Foreskin keratinocyte (primary cell): ENCODE measurements at places on chromosomes 6 and 20. TPM values are rescaled to one million over a fixed set of nuclear protein-coding genes. Genes with fewer than 3 reads are reported as not detected.

- DNase-seq, result no peak
Measured at GRCh38 chr6:167275436-167275835, 15.7 kb upstream of the UNC93A start.

GRCh38 chr6:163983679-163984078 is 569.2 kb downstream of the QKI start:
- no peak for DNase-seq

GRCh38 chr6:75489025-75489424 is 4.6 kb downstream of the FILIP1 start:
- no peak for DNase-seq

DNA sequence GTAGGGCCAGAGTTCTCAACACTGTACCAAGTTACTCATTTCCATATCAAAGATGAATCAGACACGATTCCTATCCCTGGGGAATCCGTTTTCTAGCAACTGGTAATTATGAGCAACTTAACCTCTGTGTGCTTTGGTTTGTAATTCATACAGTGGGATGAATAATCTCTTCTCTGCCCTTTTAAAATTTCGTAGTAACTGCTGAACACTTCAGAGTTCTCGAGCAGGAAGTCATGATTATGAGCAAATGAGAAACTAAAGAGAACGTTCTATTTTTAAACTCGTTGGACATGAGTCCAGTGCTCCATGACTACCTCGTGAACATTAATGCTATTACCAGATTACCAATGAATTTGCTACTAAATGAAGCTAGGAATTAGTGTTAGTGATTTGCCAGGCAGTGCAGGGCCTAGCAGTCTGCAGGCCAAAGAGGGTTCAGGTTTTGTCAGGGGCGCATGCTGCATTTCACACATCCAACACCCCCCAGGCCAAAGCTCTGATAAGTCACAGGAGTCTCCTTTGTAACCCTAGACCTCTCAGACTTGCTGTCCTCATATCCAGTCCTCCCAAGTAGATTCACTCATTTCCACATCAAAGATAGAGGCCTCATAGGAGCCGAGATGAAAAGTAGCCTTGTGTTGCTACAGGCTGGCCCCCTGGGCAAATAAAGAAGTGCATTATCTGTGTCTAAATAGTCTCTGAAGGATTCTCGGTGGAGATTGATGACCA is 45.8 kb upstream of the VSTM2L start:
- no peak for DNase-seq

DNA sequence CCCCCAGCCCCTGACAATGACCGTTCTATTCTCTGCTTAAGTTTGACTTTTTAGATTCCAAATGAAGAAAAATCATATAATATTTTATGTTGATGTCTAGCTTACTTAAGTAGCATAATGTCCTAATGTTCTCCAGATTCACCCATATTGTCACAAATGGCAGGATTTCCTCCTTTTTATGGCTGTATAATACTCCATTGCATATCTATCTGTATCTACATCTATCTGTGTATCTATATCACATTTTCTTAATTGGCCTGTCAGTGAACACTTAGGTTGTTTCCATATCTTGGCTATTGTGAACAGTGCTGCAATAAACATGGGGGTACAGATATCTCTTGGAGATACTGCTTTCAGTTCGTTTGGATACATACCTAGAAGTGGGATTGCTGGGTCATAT is 7.0 kb upstream of the LRP11 start:
- no peak for DNase-seq

- no peak for DNase-seq
Measured at GRCh38 chr6:143973097-143973966, 34.7 kb downstream of the PLAGL1 start.

GRCh38 chr20:52422574-52423336 is 231.2 kb upstream of the ZFP64 start:
- no peak for DNase-seq

DNA sequence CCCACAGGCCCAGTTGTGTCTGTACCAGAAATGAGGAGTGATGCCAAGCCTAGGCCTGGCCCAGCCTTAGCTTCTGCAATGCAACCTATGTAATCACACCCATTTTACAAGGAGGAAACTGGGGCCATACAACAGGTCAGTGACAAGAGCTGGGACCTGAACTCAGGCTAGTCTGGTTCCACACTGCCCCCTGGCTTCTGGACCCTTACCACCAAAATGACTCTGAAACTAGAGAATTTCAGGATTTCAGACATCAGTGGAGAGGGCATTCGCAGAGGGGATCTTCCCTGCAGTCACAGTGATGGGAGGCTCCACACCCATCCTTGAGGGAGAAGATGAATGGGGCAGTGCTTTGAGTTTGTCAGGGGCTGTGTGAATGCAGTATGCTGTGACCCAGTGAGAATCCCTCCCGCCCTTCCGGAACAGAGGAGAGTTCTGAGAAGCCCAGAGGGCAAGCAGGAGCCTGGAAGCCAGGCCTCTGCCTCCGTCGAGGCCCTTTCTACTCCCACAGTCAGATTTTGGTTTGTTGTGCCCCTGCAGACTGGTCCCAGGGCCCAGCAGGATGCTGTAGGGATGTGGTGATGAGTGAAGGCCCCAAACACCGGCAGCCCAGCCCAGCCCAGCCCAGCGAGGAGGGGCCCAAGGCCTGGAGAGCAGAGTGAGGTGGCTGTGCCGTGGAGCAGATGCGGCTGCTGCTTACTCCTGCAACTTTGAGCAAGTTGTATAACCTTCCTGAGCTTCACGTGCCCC is 48.1 kb upstream of the MYL9 start:
- no peak for DNase-seq

DNA sequence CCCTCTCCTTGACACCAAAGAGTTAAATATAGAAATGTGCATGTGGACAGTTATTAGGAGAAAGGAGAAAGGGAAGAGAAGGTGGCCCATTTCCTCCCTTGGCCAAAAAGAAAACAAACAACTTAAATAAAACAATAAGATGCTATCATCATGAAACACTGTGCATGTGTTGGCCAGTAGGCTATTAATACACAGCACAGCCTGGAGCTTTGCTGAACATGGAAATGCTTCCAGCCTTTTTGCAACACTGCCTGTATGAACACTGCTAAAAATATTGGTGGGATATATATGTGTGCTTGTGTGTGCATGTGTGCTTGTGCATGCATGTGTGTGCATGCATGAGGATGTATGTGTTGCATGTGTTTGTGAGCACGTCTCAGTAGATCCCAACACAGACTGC is 100.4 kb downstream of the LY86 start:
- no peak for DNase-seq

DNA sequence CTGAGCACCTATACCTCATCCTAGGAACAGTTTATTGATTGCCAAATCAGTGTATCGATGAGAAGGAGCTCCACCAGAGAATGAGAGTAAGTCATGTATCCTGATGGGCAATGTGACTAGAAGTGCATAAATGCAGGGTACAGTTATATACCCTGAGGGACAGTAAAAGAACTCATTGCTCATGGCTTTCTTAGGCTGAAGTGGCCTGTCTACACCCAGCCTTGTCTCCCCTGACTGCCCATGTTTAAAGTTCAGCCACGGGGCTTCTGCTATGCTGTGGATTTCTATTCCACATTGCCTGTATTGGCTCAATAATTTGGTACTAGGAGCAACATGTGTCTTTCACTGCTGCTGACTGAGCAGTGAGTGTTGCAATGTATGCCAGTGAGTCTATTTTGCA is 400.4 kb upstream of the IMPG1 start:
- DNase-seq, result no peak

- DNase-seq, result peak; percentile 94
Measured at GRCh38 chr6:27890445-27891319, 21.5 kb downstream of the OR2B2 start.

DNA sequence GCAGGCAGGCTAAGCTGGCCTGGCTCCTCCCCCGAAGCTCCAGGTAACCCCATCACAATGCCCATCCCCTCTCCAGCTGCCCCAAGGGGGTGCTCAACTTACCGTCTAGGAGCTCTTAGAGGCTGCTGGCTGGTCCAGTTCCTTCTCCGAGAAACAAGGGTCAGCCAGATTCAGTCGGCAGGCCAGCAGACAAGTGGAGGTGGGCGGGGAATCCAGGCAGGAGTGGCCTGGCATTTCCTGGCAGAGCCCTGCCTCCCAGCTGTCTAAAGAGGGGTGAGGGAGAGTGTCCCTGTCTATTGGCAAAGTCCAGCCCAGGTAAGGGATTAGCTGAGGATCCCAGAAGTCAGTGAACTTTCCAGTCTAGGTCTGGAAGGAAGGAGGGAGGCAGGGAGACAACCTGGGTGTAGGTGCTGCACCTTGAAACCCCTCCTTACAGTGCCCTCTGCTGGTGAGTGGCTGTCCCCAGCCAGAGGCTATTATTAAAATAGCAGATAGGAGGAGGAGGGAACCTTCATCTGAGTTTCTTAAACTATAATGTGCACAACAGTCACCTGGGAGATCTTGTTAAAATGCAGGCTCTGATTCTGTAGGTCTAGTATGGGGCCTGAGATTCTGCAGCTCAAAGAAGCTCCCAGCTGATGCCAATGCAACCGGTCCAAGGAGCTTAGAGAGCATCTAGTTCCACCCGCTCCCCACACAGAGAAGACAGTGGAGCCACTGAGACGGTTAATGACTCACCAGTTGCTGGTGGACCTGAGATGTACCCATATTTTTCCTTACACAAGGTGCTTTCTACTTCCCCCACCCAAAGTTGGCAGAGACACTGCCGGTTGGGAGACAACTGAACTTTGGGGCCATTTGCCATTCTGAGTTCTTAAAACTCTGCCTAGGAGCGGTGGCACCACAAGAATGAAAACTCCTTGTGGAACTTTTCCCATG is at the start of gene UNC5CL:
TSS of gene UNC5CL (minus strand) at position 162 of the 939 bp plus-strand sequence. CDS start 4,147 bp downstream, outside the sequence.
- DNase-seq, result peak; percentile 70

DNA sequence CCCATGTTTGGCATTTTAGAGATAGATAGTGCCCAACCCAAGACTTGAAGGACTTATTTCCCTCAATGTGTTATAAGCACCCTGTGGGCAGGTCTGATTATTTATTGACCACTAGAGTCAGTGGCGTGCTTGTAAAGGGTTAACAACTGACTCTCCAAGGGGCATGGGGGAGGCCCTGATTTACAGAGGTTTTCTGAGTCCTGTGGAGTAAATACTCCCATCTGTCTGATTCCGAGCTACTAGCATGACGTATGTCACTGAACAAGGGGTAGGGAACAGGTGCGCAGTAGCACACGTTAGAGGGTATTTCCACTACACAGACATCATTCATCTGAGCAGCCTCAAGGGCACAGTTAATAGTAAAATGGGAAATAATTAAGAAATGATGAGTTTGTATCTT is 17.4 kb upstream of the TRAM2 start:
- DNase-seq, result no peak

- no peak for DNase-seq
Measured at GRCh38 chr20:33676652-33677645, 2.7 kb upstream of the NECAB3 start.

DNA sequence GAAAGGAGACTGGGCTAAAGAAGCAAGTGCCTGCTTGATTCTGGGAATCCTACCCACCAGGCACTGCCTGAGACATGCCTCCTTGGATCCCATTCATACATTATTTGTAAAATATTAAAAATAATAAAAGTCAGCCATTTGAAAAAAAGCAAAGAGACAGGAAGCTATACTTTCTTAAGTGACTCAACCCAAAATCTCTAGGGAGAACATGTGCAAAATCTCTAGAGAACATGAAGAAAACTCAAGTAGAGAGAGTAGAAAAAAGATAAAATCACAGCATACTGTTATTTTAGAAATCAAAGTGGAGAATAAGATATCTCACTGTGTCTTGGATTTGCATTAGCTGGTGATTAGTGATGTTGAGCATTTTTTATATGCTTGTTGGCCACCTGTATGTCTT is 197.2 kb upstream of the GGTLC1 start:
- DNase-seq, result no peak

FAM184A gene
- 0.14 and 0.17 TPM in 2 replicates for total RNA-seq

MYL9 gene
- 5.3 and 7.7 TPM in 2 replicates for total RNA-seq

GRIK2 gene
- not detected in 2 replicates for total RNA-seq

PBX2 gene
- total RNA-seq, result 37.3 and 38.5 TPM in 2 replicates

LINC00237 gene
- not detected in 2 replicates for total RNA-seq

IPCEF1 gene
- not detected in 2 replicates for total RNA-seq

ID1 gene
- total RNA-seq, result 18.8 and 27.9 TPM in 2 replicates

CLPSL1 gene
- not detected in 2 replicates for total RNA-seq

PCMTD2 gene
- total RNA-seq, result 15.6 and 17.2 TPM in 2 replicates
